Mucosa of gallbladder (tissue), 1 donor: ENCODE measurements at places on chromosomes 4 and X.

- DNase-seq, result no peak
Measured at GRCh38 chr4:103902730-103903129, 182.9 kb upstream of the TACR3 start.

DNA sequence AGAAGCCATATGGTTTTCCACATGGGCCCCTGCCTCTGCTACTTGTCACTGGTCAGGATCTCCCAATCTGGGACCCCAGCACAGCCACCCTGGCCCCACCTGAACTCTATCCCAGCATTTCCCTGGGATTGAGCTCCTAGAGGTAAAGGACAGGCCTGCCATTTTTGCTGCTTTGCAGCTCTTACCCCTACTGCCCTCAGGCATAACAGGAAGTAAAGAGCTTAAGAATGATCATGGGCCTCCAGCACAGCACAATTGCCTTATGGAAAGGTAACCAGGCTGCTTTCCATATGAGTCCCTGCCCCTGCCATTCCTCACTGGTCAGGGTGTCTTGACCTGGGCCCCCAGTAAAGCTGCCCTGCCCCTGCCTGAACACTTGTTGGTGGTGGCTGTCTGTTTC, 254.9 kb upstream of the ZCCHC13 start:
- DNase-seq, result no peak

- DNase-seq, result no peak
Measured at GRCh38 chr4:102579794-102580462, 78.8 kb downstream of the NFKB1 start.

GRCh38 chr4:125115941-125116340, 198.8 kb upstream of the FAT4 start:
- DNase-seq, result no peak

DNA sequence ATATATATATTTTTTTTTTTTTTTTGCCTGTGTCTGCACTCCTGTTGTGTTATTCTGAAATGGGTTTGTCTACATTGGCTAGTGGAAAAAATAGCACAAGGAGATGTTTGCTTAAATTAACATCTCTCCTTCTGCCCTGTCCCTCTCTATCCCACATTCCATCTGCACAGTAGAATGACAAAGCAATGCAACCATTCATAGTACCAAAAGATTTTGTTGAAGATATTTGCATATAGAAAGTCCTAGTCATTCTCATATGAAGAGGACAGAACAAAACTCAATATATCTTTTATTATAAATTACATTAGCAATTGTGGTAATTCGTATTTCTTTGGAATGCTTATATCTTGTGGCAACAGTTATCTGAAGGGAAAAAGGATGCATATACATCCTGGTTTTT, 88.3 kb upstream of the AGA start:
- no peak for DNase-seq

GRCh38 chr4:89056953-89057398, at the start of gene FAM13A:
Gene FAM13A, minus strand, starts transcription at chr4:89057185. Its CDS starts 221 bp downstream, at chr4:89056964.
- DNase-seq, result peak; percentile 86

- no peak for DNase-seq
Measured at GRCh38 chr4:17203797-17204196, 305.4 kb upstream of the LDB2 start.

DNA sequence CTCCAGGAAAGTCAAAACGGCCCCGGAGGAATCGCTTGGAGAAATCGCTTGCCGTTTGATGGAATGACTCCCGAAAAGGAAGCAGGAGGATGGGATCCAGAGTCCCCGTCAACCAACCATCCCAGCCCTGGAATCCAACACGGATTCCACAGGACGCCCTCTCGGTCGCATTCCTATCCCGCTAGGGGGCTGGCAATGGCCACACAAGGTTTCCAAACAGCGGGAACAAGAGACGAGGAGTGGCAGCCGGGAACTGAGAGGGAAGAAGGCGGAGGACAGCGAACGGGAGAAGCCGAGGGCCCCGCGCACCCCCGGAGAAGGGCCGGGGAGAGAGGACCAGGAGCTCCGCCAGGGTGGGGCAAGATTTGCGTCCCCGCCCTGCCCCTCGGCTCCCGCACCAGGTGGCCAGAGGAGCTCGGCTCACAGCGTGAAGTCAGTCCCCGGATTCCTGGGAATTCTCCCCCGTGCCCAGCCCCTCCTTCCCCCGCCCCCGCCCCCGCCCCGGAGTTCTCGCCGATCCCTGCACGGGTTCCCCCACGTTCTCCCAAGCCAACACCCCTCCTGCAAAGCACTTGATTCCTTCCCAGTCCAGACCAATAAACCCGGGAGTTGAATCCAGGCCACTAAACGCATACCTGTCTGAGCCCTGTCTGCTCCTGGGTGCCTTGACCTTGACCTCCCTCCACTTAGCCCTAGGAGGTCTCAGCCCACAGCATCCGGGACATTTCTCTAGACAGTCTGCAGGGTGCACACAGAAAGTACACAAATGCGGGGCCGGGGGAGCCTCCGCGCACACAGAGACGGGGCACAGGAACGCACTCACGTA, 1.4 kb downstream of the PDZD4 start:
- no peak for DNase-seq

- DNase-seq, result no peak
Measured at GRCh38 chr4:80459918-80460473, 124.5 kb downstream of the CFAP299 start.

DNA sequence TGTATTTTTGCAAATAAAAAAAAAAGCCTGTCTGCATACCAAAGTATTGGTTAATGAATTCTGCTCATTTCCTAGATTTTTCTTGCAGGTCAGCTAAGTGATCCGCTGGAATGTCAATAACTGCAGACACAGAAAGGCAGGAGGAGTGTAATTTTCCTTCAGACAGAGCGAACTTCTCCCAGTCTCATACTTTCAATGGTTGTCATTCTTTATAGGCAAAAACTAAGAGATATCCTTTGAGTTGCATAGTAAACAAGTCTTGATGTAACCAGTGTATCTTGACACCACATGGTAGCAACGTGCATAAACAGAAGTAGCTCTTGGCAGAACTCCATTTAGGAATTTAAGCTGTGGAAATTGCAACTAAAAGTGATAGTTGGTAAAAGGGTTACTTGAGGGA, 8.2 kb downstream of the CAPN6 start:
- no peak for DNase-seq

DNA sequence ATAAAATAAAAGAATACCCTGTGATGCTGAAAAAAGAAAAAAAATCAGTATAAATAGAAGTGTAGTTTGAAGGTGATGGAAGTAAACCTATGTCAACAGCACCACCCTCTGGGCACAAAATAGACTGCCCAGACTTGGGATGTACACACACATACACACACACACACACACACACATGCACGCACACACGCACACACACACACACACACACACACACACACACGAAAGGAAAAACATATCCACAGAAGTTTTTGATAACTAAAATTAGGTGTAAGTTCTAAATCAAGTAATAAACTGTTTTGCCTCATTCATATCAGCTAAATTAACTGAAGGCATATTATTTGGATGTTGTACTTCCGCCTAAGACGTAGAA, 40.5 kb downstream of the ANXA5 start:
- DNase-seq, result peak; percentile 58

- DNase-seq, result no peak
Measured at GRCh38 chrX:30627818-30628652, 25.2 kb upstream of the GK start.

DNA sequence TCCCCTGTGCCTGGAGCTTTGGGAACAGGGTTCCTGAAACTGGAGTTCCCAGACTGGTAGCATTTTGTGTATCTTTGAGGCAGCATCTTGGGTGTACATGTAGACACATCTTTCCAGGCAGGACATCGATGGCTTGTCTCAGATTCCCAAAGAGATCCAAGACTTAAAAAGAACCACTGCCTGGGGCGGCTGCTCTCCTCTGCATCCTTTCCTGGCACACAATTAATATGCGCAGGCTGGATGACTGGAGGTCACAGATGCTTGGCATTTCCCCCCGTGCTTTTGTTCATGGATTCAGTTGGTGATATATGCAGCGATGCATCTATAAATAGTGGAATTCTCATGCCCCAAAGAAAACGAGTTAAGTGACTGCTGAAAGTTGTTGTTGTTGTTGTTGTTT, 80.5 kb downstream of the CLDN34 start:
- no peak for DNase-seq

DNA sequence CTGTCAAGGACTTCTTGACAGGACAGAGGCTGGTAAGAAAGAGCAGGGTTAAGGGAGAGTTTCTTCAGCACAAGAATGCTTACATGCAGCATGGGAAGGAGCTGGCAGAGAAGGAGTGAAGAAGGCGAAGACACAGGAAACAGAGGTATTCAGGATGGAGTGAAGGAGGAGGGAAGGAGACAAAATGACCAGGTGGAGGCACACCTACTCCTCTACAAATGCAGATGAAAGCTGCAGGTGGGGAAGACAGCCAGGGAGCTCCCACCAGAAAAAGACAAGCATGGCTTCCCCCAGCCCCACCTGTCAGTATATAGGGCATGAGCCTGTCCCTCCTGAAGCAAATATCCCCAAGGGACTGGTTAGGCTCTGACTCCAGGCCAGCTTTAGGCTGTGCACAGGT, 29.6 kb upstream of the NKRF start:
- no peak for DNase-seq

GRCh38 chr4:153065276-153065675, 129.2 kb downstream of the FHDC1 start:
- DNase-seq, result no peak

GRCh38 chr4:153645183-153645582, 38.9 kb upstream of the TLR2 start:
- DNase-seq, result no peak

GRCh38 chr4:8289151-8289750, 19.7 kb downstream of the HTRA3 start:
- DNase-seq, result no peak

GRCh38 chr4:124019749-124020549, 623.4 kb downstream of the SPRY1 start:
- no peak for DNase-seq

- DNase-seq, result no peak
Measured at GRCh38 chr4:3077796-3078195, 3.3 kb downstream of the HTT start.

DNA sequence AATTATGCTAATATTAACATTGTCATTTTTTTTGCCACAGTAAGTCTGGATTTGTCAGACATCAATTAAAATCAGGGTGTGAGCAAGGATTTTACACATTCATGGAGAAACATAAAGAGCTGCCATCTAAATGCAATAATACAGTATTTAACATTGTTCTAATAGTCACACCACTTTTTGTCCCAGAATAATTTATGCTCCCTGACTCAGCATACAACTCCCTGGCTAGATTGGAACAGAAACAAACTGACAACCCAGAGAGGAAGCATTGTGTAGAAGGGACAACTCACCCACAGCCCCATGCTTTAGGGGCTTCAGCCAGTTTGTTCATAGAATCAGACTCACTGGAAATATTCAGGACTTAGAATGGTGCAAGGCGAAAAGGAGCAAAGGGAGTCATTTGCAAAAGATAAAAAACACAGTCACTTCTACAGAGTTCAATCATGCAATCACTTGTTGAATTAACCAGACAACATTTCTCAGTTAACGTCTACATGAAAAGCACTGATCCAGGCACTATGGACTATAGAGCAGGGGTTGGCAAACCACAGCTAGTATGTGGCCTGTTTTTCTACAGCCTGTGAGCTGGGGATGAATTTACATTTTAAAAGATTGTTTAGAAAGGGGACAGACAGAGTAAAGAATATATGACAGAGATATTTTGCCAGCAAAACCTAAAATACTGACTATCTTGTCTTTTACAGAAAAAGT, 26.4 kb upstream of the SEC24B start:
- no peak for DNase-seq

- DNase-seq, result no peak
Measured at GRCh38 chrX:121151293-121151692, 103.9 kb downstream of the GLUD2 start.

DNA sequence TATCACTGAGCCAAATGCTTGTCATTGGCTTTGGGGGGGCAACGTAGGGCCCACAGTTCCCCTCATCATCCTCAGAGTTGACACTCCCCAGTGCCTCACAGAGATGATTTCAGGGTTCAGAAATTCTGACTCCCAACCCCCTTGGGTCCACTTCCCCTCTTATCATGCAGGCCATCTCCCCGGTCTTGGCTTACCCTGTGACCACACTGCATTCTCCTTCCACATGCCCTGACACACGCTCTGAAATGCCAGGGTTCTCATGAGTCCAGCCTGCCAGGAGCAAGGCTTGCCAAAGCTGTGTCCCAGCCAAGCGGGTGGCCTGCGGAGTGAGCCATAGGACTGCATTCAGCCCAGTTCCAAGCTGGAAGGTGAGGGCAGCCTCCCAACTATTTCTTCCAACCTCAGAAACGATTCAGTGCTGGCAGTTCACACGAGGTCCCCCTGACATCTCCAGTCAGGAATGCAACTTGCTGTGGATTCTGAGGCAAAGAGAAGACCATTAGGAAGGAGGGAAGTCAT, 101.2 kb downstream of the SMIM20 start:
- peak; percentile 42 for DNase-seq

DNA sequence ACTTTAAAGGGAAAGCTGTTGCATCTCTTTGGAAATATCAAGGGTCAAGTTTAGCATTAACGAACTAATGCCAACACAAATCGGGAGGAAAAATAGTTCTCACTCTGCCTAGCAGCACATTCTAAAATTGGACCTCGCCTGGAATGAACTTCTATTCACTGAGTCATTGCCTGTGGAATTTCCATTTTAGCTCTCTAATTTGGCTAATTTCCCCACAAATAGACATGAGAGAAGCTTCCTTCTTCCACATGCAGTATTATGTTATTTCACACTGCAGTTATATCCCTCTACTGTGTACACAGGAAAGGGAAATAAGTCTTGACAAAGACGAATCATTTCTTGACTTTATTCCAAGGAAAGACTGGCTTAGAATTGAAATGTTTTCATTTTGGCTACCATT, 9.3 kb downstream of the ZXDA start:
- DNase-seq, result no peak

DNA sequence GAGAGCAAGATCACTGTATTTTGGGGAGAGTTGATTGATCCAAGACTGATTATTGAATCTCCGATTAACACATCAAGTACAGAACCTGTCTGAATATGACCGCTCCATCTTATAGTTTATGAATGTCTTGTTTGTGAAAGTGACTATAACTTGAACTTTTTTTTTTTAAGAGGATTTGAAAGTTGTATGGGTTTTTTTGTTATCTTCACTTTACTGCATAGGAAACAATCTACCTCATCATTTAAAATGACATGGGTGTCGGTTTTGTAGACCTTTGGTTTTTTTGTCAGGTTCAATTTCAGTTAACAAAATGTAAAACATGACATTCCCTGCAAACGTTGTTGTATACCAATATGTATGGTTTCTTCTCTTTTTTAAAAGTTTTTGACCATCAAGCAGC, 103.0 kb upstream of the NUDT6 start:
- DNase-seq, result no peak

DNA sequence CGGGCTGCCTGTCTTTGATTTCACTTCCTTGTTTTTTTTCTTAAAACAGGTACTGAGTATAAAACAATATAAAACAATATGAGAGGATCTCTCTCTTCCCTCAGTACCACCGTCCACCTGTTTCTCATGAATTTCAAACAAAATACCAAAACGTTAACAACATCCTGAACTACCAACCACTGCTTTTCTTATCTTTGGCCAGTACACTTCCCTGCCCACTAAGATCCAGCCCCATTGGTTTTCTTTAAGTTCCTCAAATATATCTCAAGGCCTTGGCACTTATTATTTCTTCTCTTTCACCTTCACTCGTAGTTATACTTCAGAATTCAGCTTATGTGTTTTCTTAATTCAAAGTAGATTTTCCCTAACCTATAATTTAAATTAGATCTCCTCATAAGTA, 370.2 kb upstream of the GRIA3 start:
- no peak for DNase-seq
